Stimulated activated CD8-positive, alpha-beta memory T cell treated with anti-CD3 and anti-CD28 coated beads, Interleukin-15, amount 100 ng/mL, for 24 hours (primary cell): ENCODE measurements at places on chromosomes 3 and 15.

- no peak for DNase-seq
These were observed 123.5 kb upstream of the IL12A start for GRCh38 chr3:159865041-159865579.

- no peak for DNase-seq
These were observed 422.7 kb downstream of the PLCL2 start for GRCh38 chr3:17307482-17307881.

DNA sequence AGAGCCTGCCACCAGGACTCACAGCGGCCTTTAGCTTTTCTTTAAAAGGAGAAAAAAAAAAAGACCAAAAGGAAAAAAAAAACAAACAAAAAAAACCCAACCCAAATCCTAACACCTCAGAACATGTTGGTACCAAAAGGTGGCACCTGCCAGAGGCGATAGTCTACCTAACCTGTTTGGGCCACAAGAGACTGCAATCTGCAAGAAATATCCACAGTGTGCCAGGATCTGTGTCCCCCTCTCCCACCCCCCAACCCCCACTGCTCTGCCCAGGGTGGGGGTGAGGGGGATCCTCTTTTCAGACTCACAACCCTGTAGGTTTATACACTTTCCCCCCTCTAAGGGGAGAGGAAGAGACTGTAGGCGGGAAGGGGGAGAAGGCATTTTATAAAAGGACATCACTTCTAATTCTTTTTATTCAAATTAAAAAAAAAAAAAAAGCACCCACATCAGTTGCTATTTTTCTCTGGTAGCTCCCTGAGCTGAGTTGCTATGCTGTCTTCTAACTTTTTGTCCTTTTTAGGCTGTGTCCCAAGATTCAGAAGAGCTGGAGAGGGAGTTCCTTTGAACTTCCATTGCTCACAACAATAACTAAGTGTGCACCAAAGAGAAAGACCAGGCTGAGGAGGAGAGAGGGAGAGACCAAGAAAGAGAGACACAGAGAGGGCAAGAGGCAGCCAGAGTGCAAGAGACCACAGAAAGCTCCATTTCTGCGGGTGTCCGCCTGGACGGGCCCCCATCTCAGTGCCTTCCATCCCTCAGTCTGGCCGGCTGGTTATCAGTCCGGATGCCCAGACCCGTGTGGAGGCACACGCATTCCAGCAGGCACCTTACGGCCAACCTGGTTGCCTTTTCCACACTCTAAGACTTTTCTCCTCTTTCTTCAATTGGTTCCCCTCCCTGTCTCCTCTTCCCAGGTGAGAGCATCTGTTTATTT lies 48.9 kb downstream of the TLE3 start:
- no peak for DNase-seq

GRCh38 chr3:116877968-116878367 lies 168.4 kb downstream of the TUSC7 start:
- DNase-seq = no peak

DNA sequence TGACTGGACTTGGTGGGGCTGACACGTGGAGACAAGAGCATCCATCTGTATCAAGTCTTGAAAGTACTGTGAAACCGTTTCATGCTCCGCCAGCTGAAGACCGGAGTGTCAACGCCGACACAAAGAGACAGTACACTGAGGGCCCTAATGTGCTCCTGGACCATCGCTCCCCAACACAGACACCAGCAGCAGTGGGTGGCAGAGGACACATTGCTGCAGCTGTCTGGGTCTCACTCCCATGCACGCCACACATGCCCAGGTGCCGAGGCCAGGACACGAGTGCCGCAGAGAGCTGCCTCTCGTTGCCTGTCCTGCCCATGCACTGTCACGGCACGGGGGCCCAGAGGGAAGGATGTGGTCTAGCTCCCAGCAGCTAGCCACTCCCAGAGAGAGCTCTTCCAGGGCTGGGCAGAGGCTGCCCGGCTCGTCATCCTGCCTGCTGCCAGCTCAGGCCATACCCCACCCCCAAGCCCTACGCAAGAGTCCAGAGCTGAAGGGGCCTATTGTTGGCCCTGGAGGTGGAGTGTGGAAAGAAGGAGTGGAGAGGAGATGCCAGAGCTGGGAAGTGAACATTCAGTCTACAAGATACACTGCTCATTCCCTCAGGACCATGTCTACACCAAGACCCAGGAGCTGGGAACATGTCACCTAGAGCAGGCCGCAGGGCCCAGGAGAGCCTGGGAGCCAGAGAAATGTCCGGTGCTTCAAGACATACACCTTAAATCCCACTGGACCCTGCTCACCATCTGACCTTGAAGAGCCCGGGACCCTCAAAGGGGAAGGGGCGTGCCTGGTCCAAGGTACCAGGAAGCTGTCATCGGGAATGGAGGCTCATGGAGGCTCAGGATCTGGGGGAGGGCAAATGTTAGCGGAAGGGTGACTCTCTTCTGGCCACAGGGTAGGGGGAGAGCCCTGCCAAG lies 7.7 kb downstream of the TNK2 start:
- DNase-seq = no peak

- DNase-seq = peak; percentile 6
These were observed at the start of gene ZNF662 for GRCh38 chr3:42906070-42906847. Gene ZNF662, plus strand, starts transcription at chr3:42906142. Its CDS starts 1,973 bp downstream, at chr3:42908115.

GRCh38 chr3:105835606-105836005 lies 33.2 kb downstream of the CBLB start:
- DNase-seq = no peak

DNA sequence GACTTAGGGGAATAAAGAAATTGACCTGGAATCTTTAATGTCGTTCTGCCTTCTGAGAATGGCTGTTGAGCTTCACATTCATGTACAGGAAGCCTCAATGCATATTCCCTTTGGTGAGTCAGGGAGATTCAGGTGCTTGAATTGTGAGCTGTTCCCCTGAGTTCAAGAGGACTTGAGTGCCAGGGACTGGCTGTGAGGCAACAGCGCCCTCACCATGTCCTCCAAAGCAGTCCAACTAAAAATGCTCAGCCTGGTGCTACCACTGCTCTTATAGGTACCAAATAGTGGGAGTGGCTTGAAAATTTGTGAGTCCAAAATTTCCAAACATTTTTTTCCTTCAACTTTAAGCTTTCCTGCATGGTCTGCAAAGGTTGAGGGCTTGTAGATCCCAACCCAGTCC lies 54.1 kb downstream of the LEO1 start:
- no peak for DNase-seq

GRCh38 chr15:70509731-70510143 lies 253.6 kb downstream of the UACA start:
- DNase-seq = no peak

GRCh38 chr15:96524676-96525417 lies 194.3 kb downstream of the NR2F2 start:
- no peak for DNase-seq

GRCh38 chr3:150421799-150422548 lies 13.9 kb downstream of the TSC22D2 start:
- no peak for DNase-seq

DNA sequence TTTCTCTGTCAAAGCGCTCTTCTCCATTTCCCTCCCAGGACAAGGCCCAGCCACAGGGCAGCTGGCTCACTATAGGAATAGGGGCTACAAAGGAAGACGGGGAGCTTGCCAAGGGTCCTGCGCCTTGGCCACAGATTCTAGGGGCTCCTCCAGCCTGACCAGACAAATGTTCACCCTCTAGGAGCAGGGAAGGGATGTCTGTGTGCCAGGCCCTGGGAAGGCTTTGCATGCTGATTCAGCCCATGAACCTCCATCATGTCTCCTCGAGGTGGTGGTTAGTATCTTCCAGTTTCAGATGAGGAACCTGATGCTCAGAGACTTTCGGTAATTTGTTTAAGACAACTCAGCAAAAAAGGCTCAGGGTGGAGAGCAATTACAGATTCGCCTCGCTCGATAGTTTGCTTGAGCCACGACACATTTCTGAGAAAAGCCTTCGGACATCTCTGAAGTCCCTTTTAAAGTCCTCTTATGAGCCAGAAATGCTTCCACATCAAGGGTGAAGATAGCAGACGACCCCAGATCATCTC lies 110.0 kb downstream of the XXYLT1 start:
- DNase-seq = no peak

GRCh38 chr3:119557192-119557876 lies 2.1 kb downstream of the CD80 start:
- no peak for DNase-seq

DNA sequence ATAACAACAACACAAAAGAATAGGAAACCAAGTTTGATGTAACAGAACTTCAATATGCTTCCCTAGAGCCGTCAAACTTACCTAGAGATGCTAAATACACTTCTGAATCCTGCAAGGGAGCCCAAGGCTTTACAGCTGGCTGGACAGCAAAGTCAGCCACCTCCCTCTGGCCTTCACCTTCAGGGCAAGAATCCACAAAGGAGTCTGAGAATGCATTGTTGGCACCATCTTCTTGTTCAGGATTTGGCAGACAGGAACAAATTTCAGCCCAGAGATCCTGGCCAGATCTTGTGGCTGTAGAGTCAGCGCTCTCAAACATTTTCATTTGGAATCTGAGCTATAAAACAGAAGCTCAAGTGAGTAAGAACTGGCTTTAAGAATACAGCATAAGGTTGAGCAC lies 2.2 kb downstream of the CCDC32 start:
- no peak for DNase-seq

- DNase-seq = no peak
These were observed 138.1 kb upstream of the GPR149 start for GRCh38 chr3:154568064-154568463.

DNA sequence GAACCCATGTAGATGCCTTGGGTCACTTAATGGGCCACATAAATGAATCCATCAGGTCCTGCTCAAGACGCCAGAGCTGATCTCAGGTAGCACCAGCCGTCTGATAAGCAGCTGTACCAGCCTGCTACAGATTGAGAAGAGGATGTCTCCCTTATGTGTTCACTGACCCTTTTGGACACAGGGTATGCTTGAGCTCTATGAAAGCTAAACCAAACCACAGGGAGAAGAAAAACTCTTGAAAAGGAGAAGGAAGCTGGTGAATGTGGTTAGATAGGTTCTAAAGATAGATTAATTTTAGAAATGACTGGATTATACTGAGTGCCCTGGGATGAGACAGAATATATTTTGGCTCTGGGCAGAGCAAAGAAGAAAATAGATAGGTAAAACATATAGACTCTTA lies 187.5 kb downstream of the SPATA16 start:
- DNase-seq = no peak

GRCh38 chr3:71584394-71585011 lies 975 bp upstream of the FOXP1 start:
- DNase-seq = peak; percentile 12

DNA sequence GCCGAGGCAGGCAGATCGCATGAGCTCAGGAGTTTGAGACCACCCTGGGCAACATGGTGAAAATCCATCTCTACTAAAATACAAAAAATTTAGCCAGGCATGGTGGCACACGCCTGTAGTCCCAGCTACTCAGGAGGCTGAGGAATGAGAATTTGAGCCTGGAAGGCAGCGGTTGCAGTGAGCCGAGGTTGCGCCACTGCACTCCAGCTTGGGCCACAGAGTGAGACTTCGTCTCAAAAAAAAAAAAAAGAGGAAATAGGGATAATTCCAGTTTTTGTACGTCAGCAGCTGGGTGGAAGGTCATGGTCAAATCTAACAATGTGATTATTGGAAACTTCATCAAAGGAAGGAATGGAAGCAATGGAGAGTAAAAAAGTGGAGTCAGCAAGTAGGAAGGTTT lies 3.1 kb downstream of the CMC1 start:
- DNase-seq = no peak

DNA sequence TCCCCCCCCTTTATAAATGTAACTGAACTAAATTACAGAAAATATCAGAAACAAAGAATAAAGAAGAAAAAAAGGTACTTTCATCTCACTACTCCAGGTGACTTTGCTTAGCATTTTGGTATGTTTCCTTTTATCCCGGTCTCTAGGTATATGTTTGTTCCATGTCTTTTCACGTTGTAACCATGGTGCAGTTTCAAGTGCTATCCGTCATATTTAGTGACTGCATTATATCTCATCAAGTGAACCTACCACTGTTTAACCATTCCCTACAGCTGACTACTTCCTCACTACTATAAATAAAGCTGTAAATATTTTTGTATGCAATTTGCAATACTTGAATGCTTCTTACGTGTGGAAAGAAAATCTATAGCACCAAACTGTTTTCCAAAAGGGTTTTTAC lies 2.2 kb downstream of the BTBD1 start:
- DNase-seq = no peak

DNA sequence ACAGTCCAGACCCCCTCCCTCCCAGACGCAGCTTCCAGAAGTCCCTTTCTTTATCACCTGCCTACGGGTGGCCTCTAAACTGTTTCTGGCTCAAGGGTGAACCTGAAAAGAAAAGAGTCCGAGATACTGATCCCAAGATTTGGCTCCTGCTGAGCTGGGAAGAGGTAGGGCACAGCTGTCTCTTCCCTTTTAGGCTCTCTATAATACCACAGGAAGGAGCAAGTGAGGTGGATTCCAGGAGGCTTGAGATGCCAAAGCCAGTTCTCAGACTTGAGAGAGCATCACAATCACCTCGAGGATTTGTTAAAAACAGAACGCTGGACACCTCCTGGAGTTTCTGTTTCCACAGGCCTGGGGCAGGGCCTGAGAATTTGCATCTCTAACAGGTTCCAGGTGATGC lies 12.3 kb downstream of the ST8SIA2 start:
- DNase-seq = no peak

DNA sequence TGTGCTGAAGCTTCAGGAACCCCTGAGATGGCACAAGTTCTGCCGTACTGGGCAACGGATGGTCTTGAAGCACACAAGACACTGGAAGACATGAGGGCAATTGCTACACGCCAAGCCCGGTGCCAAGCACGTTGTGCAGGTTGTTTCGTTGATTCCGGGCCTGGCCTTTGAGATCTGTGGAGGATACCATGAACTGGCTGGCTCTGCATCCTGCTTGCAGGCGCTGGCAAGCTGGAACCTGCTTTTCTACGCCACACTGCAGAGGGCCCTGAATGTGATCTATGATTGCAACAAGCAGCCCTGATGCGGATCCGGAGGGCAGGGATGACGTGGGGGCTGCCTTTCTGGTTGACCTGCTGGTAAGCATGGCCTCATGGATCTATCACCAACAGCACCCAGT lies 262.5 kb upstream of the ATP10A start:
- no peak for DNase-seq

DNA sequence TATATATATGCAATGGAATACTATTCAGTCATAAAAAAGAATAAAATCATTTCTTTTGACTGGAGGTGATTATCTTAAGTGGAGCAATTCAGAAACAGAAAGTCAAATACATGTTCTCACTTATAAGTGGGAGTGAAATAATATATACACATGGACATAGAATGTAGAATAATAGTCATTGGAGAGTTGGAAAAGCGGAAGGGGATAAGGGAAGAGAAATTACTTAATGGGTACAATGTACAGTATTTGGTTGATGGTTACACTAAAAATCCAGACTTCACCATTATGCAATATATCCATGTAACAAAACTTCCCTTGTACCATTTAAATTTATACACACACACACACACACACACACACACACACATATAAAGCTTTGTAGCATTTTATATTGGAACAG lies 84.3 kb downstream of the RAP2B start:
- DNase-seq = no peak
